ENCODE measurements at places on chromosomes 13 and 19.

DNA sequence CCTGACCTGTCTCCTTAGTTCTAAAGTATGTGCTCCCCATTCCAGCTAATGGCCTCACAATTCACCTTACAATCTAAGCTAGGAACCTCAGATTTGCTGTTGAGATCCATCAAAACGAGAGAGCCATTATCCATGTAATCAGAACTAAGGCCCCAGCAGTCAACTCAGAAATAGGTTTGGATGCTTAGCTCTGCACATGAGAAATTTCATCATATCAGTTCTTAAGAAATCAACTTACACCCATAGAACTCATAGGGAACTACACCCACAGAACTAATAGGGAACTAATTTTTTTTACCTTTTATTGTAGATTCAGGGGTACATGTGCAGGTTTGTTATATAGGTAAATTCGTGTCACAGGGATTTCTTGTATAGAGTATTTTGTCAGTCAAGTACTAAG, 28.7 kb downstream of the CYSLTR2 start:
- H3K27ac ChIP-seq = no peak overlapping the region
- H3K36me3 ChIP-seq = peaks cover 2% of the 10 kb centered on the region
- no peak for DNase-seq
- no peaks in the 10 kb centered on the region for H3K27me3 ChIP-seq
- H3K4me1 ChIP-seq = peaks cover 7% of the 10 kb centered on the region
- H3K4me3 ChIP-seq = no peak overlapping the region

GRCh38 chr19:39795001-39795400, 16.3 kb downstream of the LEUTX start:
- DNase-seq = no peak
- no peak overlapping the region for H3K27ac ChIP-seq
- no peak overlapping the region for H3K4me3 ChIP-seq
- H3K4me1 ChIP-seq = peaks cover 8% of the 10 kb centered on the region
- no peaks in the 10 kb centered on the region for H3K36me3 ChIP-seq

DNA sequence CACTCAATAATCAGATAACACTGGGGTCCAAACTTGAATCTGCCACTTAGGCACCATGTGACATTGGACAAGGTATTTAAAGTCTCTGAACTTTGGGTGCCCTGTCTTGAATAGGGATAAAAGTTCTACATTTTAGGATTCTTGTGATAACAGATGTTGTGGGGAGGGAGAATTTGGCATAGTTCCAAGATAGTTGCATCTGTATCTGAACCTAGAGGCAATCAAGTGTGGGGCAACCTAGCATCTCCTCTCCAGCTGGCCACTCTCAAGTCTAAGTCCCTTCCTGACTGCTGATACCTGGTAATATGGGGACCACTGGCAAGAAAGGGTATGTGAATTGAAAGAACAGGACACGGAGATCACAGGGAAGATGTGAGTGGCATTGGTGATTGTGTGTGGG, 256.1 kb downstream of the FOXO1 start:
- no peak overlapping the region for H3K4me3 ChIP-seq
- DNase-seq = no peak
- no peak overlapping the region for H3K27ac ChIP-seq
- H3K4me1 ChIP-seq = no peaks in the 10 kb centered on the region

DNA sequence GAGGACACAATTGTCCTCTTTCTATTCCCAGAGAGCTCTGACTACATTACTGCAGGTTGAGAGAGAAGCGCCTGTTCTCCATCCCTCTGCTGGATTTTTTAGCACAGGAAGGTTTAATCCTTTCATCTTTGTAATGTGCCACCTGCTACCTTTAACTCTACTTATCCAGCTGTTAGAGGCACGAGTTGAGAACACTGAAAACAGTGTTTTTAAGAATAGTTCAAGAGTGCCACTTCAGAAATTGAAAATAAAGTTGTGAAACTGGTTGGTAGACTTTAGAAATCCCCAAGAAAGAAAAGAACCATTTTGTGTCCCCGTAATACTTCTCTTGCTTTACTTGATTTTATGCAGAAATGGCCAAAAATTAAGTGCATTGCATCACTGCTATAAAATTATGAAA, 20.6 kb downstream of the FREM2 start:
- H3K4me1 ChIP-seq = no peaks in the 10 kb centered on the region
- no peaks in the 10 kb centered on the region for H3K36me3 ChIP-seq
- peaks cover 3% of the 10 kb centered on the region for H3K27me3 ChIP-seq
- DNase-seq = no peak
- no peak overlapping the region for H3K27ac ChIP-seq

GRCh38 chr19:10639836-10640235, 14.3 kb upstream of the ILF3 start:
- peak overlapping the region; percentile 61 for H3K27ac ChIP-seq
- no peaks in the 10 kb centered on the region for H3K27me3 ChIP-seq
- DNase-seq = no peak
- H3K4me3 ChIP-seq = no peak overlapping the region
- H3K4me1 ChIP-seq = peaks cover 20% of the 10 kb centered on the region
- H3K36me3 ChIP-seq = peaks cover 80% of the 10 kb centered on the region

DNA sequence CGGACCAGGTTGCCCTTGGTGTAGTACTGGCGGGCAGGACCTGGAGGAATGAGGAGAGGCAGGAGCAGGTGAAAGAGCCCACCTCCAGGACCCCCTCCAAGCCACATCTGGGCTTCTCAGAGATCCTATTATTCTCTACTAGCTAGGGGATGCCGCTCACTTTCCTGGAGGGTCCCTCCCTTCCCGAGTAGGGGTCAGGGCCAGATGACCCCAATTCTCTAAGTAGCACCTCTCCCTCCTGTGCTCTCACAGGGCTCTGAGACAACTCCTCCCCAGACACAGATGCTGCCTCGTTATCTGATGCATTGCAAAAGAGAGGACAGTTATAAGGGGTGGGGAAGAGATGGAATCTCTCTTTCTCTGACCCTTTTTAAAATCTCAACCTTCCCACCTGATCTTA, 22.9 kb downstream of the GP6 start:
- H3K27ac ChIP-seq = no peak overlapping the region
- H3K36me3 ChIP-seq = peaks cover 70% of the 10 kb centered on the region
- no peak for DNase-seq
- H3K4me3 ChIP-seq = no peak overlapping the region
- H3K4me1 ChIP-seq = no peaks in the 10 kb centered on the region

All from activated T-cell treated with anti-CD3 and anti-CD28 coated beads, Interleukin-2, amount 50 U/mL, for 24 hours (primary cell).